ENCODE measurements at places on chromosomes 4 and X.

DNA sequence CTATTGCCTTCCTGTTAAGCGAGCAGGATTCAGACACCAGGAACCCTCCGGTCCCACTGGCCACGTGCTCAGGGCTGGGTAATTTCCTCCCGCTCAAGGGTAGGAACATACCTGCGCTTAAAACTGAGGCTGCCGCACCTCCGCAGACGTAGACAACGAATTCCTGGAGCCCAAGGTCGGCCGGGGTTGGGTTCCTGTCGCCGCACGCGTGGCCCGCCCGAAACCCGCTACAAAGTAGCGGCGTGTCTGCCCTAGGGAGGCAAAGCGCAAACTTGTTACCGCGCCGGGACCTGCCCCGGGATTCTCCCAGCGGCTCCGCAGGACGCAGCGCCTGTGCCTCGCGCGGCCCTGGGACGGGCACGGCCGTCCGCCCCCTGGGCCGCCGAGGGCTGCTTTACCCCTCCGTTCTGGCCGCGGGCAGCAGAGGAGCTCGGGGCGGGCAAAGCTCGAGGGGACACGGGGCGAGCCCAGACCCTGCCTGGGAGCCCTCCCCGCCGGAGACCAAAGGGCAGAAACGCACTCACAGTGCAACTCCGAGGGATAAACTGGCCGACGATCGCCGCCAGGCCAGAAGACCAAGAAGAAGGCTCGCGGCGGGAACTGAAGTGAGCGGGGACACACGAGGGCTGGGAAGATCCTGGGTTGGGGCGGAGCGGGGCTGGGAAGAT lies at the start of gene ERVMER34-1:
Gene ERVMER34-1, minus strand, starts transcription at position 607 of the 668 bp plus-strand sequence. CDS start 5,905 bp downstream, outside the sequence.
- DNase-seq = no peak

DNA sequence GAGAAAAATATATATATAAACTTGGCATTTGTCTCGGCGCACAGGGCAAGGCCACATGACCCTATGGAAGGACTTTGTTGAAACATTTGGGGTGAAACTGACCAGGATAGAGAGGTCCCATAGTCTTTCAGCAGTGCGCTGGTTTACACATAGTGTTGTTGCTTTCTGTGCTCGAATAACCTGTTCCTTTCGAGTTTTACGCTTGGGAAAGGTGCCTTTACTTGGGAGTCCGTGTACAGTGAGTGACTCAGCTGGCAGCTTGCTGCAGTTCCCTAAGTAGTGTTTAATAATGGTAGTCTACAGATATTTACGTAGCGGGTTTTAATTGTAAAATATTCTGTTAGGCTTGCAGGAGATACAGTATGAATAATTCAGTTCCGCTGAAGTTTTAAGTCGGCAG lies 578 bp downstream of the APOOL start:
- no peak for DNase-seq

DNA sequence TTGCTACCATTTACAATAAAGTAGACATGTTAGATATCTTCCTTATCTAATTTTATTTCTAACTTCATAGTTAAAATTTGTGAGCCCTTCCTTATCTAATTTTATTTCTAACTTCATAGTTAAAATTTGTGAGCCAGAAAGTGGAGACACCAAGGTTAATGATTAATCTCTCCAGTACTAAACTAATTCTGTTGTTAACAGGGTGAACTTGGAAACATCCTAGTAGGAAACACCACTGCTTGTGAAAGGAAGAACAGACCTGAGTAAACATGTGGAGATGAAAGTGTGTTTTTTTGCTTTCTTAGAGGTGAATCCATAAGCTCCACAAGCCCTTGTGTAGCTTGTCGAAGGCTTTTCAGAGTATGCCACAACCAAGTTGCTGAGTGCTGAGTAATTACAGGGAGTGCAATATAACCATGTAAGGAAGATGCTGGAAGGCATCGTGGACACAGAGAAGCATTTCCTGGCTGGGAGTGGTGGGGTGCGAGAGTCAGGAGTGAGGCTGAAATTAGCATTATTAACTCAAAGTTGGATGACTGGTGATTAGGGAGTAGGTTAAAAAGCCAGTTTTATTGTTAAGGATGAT lies 118.6 kb upstream of the NEIL3 start:
- no peak for DNase-seq

- no peak for DNase-seq
Measured at GRCh38 chrX:103883533-103883932, 51.5 kb upstream of the RAB9B start.

- DNase-seq = no peak
Measured at GRCh38 chrX:24334461-24334860, 20.6 kb upstream of the SUPT20HL2 start.

DNA sequence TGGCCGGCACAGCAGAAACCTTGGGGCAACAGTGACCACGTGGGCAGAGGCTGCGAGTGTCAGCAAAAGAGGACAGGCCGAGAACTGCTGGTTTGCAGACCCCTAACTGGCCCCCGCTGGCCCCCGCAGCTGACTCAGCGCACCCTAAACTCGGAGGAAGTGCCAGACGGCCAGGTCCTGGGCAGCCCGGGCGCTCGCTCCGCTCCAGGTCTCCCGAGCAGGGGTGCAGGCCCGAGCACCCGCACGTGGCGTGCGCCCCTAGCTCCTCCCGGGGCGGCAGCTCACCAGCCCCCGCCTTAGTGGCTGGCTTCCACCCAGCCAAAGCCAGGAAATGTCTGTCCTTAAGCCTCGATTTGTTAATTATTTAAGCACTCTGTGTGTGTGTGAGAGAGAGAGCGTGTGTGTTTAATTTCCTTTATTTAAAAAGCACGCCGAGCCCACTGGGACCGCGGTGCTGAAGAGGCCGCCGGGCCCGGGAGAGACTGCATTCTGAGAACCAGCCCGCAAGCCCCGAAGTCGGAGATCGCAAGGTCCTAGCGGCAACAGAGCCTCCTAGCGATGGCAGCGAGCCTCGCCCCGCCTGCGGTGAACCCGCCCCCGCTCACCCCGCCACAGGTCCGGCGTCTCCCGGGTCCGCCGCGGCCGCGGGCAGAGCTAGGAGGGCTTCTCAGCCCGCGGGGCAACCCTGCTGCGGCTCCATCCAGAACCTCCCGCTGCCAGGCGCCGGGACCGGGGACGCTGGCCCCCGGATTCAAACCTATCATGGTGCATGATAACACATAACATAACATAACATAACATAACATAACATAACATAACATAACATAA lies 45.9 kb upstream of the CDKN2AIP start:
- DNase-seq = peak; percentile 13

DNA sequence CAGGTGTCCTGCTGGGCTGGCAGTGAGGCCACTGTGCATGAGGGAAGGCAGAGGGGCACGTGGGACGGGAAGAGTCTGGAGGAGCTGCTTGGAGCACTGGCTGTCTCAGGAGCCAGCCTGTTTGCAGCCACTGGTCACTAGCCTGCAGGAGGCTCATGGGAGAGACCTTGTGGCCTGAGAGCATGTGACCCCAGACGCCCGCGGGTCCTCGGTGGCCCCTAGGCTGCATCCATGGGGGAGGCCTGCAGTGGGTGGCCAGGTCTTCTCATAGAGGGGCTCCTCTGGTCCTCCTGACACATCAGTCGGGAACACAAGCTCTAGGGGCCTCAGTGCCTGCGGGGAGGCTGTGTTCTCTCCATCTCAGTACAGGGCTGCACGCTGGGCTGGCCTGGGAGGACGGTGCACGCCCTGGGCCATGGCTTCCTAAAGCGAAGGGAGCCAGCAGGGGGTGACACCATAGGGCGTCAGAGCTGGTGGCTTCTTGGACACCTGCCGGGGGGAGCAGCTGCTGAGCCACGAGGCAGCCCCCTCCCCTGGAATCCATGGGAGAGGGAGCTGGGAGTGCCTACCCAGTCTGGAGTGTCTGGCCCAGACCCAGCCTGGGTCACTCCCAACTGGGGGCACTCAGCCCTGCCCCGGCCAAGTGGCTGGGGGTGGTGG lies 12.3 kb downstream of the NAT8L start:
- no peak for DNase-seq

DNA sequence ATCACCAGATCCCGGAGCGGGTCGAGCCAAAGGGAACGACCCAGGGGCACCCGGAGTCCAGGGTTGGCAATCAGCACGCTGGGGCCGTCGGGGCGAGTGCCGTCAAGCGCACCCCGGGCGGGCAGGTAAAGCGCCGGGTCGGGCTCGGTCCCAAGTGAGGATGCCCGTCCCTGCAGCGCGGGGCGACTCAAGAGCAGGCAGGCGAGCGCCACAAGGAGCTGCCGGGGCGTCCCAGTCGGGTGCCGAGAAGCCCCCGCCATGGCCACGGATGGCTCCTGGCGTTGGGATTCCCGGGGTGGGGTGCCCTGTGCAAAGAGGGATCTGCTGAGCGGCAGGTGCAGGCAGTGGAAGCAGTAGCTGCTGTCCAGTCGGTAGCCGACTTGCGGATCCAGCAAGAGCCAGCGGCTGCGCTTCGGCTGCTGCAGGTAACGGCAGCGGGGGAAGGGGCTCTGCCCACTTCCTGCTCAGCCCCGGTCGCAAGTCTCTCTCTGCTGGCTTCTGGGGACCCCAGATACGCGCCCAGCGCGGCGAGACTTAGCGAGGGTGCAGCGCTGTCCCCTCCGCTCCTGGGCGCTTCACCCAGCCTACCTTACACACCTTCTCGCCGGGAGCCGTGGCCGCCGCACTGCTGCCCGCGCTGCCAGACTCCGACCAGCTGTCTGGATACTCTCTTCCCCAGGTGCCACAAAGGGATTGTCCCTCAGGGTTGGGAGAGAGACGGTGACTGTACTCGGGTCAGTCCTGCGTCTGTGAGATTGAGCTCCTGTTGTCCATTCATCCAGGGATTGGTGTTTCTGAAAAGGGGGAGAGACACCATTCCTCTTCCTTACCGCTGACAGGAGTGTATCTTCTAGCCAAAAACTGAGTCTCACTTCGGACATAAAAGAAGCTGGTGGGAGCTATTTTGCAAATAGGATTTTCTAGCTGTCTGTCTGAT lies at the start of gene FREM3:
Gene FREM3, minus strand, starts transcription at position 260 of the 937 bp plus-strand sequence. Its CDS starts 0 bp downstream, at position 260.
- DNase-seq = no peak

DNA sequence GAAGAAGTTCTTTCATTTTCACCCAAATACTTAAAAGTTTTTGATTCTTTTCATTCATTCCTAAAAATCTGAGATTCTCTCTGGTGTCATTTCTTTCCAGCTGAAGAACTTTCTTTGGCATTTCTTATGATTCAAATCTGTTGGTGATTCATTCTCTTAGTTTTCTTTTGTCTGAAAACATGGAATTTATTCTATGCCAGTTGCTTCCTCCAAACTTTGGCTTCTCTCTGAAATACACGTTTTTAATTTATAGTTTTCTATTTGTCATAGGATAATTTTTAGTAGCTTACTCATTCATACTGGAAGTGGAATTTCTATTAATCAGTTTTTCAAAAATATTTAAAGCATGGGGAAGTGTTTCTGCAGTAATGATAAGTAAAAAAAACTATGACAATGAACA lies 1012.0 kb downstream of the RPA4 start:
- DNase-seq = no peak

DNA sequence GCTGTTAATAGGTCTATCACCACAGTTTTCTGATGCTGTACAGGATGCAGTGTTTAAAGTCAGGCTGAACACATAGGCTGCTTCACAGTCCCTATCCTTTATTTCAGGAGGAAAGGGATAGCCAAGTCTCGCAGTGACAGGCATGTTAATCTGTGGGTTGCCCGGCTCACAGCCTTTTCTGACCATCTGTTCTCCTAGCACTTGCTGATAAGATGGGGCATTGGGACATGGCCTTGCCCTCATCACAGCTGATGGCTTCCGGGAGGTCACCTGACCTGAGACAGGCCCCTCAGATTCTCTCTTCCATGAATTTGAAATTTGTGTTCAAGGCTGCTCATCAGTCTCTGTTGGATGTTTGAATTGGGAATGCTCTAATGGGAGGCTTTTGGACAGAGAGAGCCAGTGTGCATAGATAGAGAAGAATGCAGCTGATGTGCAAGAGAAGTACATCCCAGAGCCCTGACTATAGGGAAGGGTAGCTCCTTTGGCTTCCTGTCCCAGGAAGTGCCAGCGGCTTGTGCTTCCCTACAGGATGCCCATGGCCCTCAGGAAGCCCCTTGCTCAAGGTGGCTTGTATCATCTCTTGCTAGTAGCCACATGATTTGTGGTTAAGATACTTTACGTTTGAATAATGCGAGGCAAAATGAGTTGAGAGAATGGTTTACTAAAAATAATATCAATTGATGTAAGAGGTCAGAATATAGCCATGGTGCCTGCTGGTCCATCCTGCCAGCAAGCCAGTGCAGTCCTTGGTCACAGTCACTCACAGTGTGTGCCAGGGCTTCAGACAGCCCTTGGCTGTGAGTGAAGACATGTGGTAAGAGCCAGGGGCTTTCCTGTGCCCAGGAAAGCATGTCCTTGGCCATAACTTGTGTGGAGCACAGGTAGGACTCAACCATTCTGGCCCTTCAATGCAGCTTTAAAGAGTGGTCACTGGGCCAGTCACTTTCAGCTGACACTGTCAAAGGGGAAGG lies 88.6 kb downstream of the TSPAN7 start:
- DNase-seq = no peak

- no peak for DNase-seq
Measured at GRCh38 chrX:121931567-121931966, 884.2 kb downstream of the GLUD2 start.

DNA sequence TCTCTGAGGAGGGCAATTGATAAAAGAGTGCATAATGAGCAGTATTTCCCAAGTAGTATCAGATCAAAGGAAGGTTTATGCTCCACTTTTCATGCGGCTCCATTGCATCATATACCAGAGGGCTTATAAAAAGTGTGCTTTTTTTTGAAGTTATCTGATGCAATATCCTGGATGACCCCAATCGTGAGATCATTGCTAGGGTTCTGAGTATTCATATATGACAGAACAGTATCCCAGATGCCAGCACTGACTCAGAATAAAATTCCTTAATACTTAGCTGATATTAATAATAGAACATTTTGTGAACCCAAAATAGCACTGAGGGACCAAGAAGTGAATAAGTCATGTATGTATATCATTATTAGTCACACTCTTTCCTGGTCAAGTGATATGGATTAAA lies 945.5 kb upstream of the AGA start:
- no peak for DNase-seq

DNA sequence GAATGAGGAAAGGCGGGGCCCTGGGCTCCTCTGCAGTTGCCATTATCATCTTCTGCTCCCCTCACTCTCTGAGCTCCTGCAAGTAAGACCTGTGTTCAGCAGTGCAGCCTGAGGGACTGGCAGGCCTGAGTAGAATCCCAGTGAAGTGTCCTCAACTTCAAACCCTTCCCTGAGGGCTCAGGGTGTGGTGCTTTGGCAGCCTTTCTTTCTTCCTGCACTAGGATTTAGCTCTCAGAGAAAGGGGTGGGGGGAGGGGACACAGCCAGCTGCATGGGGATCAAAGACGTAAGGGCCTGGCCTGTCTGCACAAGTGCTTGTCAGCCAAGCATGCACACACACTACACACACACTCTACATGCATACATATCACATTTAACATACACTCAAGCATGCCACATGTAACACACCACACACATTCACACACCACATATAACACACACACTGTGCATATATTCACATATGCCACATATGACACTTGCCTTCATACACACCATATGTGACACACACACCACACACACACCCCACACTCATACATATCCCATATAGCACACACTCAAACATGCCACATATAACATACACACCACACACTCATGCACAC lies 223.4 kb upstream of the RPL34 start:
- DNase-seq = no peak

- DNase-seq = no peak
Measured at GRCh38 chr4:99536271-99536670, 25.4 kb downstream of the C4orf17 start.

- no peak for DNase-seq
Measured at GRCh38 chrX:42127563-42127962, 204.2 kb upstream of the CASK start.

GRCh38 chr4:37799941-37800554 lies 26.4 kb upstream of the PGM2 start:
- DNase-seq = no peak

GRCh38 chrX:136395271-136395670 lies 92.5 kb upstream of the BRS3 start:
- DNase-seq = no peak

- no peak for DNase-seq
Measured at GRCh38 chr4:69051576-69051943, 44.7 kb upstream of the UGT2B7 start.
